Activated CD8-positive, alpha-beta memory T cell treated with anti-CD3 and anti-CD28 coated beads for 48 hours (primary cell): ENCODE measurements at places on chromosomes 4 and X.

DNA sequence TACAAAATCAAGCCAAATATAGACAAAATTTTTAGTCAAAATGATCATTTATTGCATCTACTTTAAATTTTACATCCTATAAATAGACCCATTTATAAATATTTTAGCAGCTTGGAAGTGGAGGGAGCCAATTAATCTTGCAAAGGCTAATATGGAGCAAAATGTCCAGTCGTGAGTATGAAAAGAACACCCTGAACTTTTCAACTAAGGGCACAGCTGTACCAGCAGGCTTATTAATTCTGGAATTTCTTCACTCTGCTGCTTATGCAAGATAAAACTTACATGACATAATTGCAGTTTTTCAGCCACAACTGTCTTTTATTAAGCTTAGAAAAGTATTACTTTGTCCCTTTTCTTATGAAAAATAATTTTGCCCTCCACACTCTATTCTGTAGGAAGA is 22.9 kb upstream of the USP53 start:
- DNase-seq = no peak

DNA sequence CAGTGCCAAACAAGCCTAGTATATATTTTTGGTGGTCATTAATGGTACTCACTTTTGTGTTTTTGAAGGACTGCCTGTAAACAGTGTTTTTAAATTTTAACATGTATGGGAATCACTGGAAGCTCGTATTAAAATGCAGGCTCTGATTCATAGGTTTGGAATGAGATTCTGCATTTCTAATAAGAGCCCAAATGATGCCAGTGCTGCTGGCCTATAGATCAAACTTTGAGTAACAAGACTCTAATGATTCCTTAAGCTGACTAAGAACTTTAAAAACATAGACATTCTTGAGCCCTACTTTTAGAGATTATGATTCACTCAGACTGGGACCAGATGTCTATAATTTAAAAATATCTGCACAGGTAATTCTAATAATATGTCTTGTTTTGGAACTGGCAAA is 823.2 kb upstream of the LCORL start:
- DNase-seq = no peak

DNA sequence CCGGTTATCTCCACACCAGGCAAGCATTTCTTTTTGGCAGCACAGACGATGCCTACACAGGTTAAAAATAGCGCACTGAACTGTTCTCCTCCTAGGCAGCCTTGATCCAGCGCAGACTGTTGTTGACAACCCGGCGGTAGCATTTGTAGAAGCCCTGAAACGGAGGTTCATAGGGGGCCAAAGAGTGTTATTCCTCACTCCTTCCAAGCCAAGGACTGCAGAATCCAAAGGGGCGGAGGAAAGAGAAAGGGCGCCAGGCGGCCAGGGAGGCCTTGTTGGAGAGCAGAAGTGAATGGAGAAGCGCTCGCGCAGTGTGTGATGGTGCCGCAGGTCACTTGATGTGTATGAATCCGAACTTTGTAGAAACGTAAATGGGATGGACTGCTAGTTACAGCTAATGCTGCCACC is 82.7 kb downstream of the TENM3 start:
- no peak for DNase-seq

DNA sequence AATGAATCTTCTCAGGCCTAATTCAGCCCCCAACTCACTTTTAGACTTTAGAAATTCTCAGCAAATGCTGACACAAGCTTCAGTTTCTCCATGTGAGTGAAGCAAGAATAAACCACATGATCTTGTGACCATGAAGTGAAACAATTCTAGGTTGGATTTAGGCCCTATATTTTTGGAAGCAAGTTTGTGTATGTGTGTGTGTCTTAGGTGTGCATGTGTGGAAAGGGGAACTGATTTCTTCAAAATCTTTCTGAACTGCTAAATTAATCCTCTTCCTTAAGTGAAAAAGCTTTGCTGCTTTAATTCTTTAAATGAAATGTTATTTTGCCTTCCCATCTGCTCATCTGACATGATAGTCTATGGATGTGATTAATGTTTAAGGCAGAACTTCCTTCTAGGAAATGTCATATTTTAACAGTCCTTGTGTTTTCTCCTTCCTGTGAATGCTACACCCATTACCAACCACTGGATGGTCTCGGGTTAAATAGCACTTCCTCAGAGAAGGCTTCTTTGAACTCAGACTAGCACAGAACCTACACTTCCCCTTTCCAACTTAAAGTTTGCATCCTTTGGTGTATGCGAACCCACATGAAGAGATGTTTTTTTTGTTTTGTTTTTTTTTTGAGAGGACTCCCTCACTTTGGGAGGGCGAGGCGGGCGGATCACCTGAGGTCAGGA is 1.2 kb upstream of the TMEM144 start:
- DNase-seq = no peak

DNA sequence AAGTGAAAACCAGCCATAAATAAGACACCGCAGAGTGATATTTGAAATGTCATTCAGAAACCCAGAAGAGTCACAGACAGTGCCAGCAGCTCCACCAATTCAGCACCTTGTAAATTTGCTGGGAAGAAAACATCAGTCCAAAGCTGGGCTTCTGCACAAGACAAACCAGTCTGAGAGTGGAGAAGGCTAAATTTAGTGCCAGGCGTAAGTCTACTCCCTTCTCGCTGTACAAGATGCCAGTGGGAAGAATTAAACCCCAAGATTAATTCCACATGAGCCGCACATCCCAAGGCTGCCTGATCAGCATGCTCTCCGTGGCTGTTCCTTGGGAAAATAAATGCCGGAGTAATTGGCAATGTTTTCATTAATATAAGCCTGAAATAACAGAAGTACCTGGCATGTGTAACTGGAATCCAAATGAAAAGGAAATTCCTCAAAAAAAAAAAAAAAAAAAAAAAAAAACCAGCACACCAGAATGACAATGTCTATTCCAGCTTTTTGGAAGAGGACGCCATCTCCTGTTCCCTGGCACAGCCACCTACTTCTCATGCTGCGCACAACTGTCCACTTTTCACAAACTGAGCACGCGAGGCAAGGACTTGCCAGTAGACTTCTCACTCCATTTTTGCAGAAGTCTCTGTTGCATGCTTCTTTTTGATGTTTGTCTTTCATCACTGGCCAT is 95.5 kb downstream of the NSUN7 start:
- no peak for DNase-seq

- DNase-seq = no peak
Observed at GRCh38 chrX:55142919-55143310, 54.1 kb downstream of the PAGE2 start.

- DNase-seq = no peak
Observed at GRCh38 chr4:23728393-23728792, 161.5 kb downstream of the PPARGC1A start.

- no peak for DNase-seq
Observed at GRCh38 chr4:125421547-125421946, 106.8 kb downstream of the FAT4 start.

DNA sequence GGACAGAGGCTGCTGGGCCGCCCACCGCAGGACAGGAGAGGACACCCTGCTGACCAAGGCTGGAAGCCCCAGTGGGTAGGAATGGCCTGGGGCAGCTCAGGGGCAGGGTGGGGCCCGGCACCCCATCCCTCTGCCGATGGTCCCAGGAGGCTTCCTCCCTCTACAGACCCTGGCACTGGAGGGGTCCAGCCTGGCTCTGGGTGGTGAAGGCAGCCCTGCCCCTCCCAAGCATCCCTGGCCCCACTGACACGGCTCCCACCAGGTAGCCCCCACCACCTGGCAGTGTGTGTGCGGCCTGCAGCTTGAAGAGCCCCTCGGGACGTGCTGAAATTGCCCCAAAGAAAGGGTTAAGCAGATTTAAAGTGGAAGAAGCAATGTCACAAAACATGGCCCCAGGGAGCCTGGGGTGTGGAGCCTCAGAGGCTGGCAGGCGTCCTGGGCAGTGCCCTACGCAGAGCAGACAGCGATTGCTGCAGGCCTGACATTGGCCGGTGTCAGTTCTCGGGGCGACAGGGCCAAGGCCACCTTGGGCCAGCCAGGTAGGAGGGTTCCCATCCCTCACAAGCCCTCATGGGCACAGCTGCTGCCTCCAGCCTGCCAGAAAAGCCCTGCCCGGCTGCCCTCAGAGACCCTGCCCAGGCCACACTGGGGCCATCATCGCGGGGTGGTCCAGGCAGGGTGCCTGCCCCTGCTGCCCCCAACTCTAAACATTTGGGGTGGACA is 80.5 kb downstream of the FAM53A start:
- no peak for DNase-seq

GRCh38 chr4:131316086-131316485 is 1833.0 kb upstream of the PCDH10 start:
- DNase-seq = no peak

GRCh38 chrX:96004386-96004785 is 680.3 kb upstream of the DIAPH2 start:
- no peak for DNase-seq

GRCh38 chrX:147739196-147739595 is 172.5 kb upstream of the FMR1 start:
- DNase-seq = no peak

DNA sequence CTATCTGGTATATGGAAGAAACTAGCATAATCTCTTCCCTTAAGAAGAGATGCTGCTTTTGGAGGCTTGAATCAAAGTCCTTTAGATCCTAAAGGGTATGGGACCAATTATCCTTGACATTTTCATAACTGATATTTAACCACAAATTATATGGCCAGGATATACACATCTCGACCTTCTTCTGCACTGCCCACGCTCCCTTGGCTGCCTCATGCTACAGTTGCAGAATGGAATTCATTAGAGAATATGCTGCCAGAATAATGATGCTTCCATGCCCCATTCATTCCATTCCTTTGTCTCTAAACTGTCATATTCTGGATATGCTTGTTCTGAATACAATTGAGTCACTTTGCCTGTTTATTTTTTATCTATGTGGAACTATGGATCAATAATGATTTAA is 157.1 kb upstream of the PACRGL start:
- DNase-seq = no peak

- DNase-seq = no peak
Observed at GRCh38 chrX:120752431-120753082, 122.7 kb upstream of the C1GALT1C1 start.

DNA sequence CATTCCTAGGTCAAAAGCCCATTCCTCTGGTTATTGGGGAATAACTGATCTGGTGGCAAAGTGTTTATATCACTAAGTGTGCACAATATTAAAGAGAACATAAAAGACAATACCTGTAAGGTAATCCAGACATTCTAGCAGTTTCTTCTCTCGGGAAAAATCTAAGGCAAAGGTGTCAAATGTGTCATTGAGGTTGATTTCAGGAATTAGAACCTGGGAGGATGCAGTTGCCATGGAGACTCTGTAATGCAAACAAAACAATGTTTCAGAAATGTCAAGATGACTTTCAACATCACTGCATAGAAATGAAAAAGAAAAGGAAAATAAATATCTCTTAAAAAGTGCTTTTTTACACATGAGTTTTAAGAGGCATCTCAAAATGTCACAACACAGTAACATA is 145.9 kb downstream of the MID1 start:
- no peak for DNase-seq

DNA sequence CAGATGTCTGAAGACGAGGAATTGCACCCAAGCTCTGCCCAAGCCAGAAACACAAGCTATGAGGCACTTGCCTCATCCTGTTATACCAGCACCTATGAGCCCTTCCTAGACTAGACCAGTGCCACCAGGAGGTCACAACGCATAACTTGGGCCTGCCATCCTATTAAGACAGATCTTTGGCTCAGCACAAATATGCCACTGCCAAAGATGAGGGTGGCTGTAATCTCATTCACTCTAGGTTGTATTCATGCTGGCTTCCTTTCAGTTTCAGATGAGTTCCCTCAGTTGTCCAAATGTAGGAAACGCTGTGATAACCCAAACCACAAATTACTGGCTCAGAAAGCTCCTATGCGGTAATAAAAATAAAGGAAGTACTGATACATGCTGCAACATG is 76.5 kb upstream of the CITED1 start:
- no peak for DNase-seq

DNA sequence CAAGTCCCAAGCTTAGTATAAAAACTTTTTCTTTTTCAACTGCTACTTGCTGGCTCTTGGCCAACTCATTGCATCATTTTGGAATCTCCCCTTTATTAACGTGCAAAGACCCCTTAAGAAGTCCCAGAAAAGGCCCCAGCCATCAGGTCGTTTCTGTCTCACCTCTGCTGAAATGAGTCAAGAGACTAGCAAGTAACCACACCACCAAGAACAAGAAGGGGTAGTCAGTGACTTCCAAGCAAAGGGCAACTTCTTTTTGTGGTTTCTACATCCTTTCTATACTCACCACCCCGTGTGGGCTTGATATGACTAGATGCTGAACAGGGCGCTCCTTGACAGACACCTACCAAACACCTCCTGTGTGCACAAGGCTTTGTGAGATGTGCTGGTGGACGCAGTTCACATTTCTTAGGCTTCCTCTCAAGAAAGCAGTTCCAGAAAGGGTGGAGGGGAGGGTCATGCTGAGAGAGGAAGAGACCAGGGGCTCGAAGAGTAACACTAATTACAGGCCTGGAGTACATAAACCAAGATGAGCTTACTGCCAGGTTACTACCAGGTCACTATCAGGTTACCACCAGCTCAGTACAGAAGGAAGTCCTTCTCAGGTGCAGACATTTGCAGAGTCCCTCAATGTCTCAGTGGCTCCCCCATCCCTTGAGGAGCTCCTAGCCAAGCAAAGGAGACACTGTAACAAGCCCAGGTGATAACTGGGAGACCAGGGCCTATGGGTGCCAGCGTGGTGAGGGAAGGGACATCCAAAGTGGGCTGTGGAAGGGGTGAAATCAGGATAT is 19.3 kb downstream of the JAKMIP1 start:
- peak; percentile 32 for DNase-seq

GRCh38 chrX:127764674-127765073 is 287.5 kb downstream of the ACTRT1 start:
- DNase-seq = no peak

DNA sequence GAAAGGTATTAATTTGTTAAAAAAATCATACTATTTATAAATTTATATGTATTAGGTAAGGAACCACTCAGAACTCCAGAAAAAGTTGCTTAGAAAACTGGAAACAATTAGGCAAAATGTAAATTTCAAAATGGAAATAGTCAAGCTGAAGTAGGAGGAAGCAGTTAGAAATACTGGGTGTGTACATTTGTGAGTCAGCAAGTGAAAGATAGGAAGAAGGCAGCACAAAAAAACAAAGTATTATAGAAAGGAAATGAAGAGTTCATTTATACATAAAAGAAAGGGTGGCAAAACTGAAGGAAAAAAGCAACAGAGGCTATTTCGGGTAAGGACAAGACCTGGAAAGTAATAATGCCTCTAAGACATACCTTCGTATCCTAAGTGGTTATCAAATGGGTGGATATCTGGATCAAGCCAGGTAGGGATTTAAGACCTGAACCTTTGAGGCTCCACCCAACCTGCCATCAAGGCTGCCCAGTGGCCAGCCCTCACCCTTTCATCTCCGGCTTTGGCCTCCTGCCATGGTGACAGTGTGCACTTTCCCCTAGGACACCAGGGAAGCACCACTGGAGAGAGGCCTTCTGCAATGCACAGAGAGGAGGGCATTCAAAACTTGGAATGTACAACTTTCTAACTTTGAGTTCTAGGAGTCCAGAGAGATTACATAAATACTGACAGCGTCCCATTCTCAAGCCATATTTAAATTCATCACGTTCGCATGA is at the start of gene LRRC66:
Gene LRRC66, minus strand, starts transcription at position 428 of the 722 bp plus-strand sequence. CDS start 2,750 bp downstream, outside the sequence.
- DNase-seq = no peak

- no peak for DNase-seq
Observed at GRCh38 chr4:110897784-110898183, 274.9 kb upstream of the PITX2 start.

GRCh38 chr4:3765271-3766035 is 732 bp upstream of the ADRA2C start:
- DNase-seq = no peak
